ENCODE measurements at places on chromosomes 13 and 19.

GRCh38 chr19:46976845-46977320 is 42.8 kb upstream of the NPAS1 start:
- DNase-seq: no peak

DNA sequence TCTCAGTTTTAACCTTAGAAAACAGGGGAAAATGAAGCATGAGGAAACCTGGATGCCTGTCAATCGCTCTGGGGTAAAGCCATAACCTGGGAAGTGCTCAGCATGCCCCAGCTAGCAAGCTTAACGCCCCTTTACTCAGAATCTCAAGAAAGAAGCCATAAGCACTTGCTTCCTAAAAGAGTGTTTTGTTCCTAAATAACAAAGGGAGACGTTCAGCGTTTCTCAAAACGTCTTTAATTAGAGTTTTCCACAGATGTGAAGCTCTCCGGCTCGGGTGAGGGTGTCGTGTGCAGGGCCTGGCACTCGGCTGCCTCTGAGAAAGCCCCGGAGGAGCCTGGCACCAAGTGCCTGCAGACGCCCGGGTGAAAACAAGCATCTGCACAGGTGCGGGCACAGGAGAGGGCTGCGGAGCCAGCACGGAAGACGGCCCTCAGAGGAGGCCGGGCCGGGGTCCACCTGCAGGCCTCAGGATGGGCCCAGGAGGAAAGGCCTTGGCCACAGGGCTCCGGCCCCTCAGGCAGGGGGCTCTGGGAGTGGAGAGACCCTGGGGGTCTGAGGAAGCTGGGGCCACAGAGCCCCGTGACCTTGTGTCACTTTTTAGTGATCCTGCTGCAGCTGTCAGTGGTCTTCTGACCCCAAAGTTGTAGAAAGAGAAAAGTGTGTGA is 6.2 kb downstream of the GAS6 start:
- DNase-seq: peak; percentile 43

- no peak for DNase-seq
Measured at GRCh38 chr13:102191951-102192502, 209.8 kb downstream of the FGF14 start.

DNA sequence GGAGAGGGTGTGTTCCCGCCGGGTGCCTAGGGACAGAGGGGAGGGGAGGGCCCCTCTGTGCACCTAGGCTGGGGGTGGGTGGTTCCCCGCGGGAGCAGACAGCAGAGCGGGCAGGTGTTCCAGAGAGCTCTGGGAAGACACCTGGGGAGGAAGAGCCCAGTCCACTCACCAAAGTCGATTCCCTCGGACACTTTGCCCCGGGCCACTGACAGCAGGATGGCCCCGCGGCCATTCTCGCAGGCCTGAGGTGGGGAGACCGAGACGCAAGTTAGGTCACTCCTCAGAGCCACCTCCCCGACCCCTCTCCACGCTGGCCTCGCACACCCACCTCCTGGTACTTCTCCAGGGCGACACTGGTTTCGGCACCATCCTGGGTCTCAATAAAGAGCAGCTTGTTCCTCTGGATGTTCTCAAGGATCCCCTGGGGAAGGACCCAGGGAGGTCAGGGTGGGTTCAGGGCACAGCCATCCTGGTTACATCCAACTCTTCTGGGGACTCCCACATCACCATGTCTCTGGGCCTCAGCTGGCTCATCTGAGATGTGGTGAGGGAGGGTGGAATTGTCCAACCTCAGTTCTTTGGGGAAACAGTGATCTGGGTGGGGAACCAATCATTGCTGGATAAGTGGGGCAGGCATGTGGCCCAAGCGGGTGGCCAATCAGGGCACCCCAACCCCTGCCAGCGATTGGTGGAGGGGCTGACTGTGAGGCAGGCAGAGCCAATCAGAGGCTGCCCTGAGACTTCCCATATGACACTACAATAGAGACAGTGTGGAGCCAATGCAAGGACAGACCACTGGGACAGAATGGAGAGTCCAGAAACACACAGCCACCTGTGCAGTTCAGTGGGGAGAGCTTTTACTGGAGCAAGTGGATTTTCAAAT is 12.6 kb downstream of the KLC3 start:
- no peak for DNase-seq

GRCh38 chr13:61975001-61975400 is 559.4 kb upstream of the PCDH20 start:
- DNase-seq: no peak

DNA sequence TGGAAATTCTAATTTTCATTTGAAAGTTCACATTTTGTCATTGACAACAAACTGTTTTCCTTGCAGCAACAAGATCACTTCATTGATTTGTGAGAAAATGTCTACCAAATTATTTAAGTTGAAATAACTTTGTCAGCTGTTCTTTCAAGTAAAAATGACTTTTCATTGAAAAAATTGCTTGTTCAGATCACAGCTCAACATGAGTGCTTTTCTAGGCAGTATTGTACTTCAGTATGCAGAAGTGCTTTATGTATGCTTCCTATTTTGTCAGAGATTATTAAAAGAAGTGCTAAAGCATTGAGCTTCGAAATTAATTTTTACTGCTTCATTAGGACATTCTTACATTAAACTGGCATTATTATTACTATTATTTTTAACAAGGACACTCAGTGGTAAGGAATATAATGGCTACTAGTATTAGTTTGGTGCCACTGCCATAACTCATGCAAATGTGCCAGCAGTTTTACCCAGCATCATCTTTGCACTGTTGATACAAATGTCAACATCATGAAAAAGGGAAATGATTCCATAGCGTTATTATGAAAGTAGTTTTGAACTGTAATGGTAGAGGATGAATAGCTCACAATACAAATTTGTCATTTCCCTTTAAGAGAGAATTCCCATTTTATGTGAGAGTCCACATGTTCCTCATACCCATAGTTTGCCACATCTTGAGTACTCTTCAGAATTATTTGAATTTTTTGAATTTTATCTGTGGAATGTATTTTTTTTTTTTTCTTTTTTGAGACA is 2.6 kb downstream of the BRCA2 start:
- DNase-seq: no peak

DNA sequence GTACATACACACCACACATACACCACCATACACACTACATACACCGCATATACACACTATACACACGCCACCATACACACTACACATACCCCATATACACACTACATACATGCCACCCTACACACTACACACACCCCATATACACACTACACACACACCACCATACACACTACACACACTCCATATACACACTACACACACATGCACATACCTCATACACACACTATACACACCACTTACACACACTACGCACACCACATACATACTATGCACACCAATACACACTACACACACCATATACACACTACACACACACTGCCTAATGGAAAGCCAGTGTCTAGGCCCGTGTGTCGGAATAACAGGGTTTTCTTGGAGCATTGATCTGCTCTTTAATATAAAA is 27.5 kb downstream of the CRYL1 start:
- DNase-seq: no peak
